ENCODE measurements at places on chromosomes 1 and 21.

- DNase-seq: no peak
Observed at GRCh38 chr1:113931451-113931851, 2.3 kb downstream of the HIPK1 start.

DNA sequence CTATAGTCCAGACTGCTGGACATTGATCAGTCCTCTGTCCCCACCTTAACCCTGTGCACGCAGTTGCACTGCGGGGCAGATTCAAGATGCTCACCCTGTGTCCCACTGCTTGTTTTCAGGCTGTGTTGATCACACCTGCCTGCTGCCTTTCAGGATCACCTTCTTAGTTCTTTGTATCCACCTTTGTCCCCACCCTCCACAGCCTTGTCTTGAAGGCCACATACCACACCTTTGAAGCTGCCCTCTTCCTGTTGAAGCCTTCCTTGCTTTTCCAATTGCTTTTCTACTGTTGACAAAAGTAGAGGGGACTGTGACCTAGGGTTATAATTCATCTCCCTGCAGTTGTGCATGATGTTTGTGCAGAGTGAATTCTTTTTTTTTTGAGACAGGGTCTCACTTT is 32.7 kb downstream of the UCK2 start:
- no peak for DNase-seq

DNA sequence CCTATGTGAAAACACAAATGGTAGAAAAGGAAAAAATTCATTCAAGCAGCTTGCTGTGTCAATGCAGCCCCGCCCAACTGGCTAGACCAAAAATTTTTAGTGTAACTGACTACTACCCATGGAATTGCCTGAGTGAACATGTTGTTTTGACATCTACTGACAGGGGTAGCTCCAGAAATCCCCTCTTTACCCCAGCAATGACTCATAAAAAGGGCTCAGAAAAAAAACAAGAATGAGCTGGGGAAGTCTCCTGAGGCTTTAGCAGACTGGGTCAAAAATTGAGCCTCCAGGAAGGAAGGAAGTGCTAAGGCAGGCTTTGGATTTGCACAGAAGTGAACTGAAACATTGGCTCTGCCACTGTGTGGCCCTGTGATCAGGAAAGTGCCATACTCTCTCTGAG is 24.4 kb upstream of the FGGY start:
- DNase-seq: no peak

GRCh38 chr1:177913762-177914540 is 55.9 kb downstream of the SEC16B start:
- peak; percentile 35 for DNase-seq

- no peak for DNase-seq
Observed at GRCh38 chr21:42563261-42563660, 49.6 kb downstream of the SLC37A1 start.

DNA sequence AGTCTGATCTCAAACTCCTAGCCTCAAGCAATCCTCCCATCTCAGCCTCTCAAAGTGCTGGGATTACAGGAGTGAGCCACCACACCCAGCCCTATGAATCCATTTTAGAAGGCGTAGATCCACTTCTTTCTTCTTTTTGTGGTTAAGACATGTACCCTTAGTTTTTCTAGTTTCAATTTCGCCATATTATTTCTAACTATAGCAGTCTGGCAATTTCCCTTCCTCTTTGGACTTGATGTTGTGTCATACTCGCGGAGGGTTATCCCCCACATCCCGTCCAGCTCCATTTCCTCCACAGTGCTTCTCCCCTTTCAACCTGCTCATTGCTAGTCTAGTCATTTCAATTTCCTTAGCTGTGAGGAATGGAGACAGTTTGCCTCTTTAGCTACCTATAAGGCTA is 5.2 kb upstream of the LRRC8D start:
- no peak for DNase-seq
